Activated CD8-positive, alpha-beta memory T cell treated with anti-CD3 and anti-CD28 coated beads, Interleukin-2, amount 10 ng/mL, durations not matched to agents 7 days and 5 days (primary cell): ENCODE measurements at places on chromosomes 5 and 9. TPM values are rescaled to one million over a fixed set of nuclear protein-coding genes. Genes with fewer than 3 reads are reported as not detected.

RFX3 gene
- 11.5 TPM for total RNA-seq

TAS2R1 gene
- total RNA-seq, result not detected

SH3TC2 gene
- not detected for total RNA-seq

SPINK6 gene
- not detected for total RNA-seq

EMB gene
- 132 TPM for total RNA-seq

DNA sequence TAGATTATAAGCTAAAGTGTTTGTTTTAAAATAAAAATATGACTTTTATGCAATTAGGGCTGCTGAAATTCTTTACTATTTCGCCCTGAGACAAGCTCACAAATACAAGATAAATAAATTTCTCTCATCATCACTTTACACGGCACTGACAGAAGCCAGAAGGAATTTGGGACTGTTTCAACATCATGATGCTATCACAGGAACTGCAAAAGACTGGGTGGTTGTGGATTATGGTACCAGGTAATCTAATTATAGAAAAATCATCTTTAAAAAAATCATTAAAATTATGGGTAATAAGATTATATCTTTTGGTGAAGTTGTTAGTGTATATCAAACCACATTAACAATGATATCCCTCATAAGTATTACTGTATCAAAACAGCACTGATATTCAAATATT lies 95.0 kb downstream of the MAN2A1 start:
- no peak overlapping the region for H3K27ac ChIP-seq
- H3K36me3 ChIP-seq, result peaks cover 25% of the 10 kb centered on the region
- DNase-seq, result no peak
- H3K27me3 ChIP-seq, result no peaks in the 10 kb centered on the region

ADCY2 gene
- not detected for total RNA-seq

CD180 gene
- 0.07 TPM for total RNA-seq

- DNase-seq, result no peak
- no peaks in the 10 kb centered on the region for H3K36me3 ChIP-seq
- no peaks in the 10 kb centered on the region for H3K4me1 ChIP-seq
- no peaks in the 10 kb centered on the region for H3K27me3 ChIP-seq
These were observed 147.5 kb downstream of the SLIT3 start for GRCh38 chr5:169153405-169153804.

BRD9 gene
- 58.6 TPM for total RNA-seq

PKD2L2 gene
- not detected for total RNA-seq

DNA sequence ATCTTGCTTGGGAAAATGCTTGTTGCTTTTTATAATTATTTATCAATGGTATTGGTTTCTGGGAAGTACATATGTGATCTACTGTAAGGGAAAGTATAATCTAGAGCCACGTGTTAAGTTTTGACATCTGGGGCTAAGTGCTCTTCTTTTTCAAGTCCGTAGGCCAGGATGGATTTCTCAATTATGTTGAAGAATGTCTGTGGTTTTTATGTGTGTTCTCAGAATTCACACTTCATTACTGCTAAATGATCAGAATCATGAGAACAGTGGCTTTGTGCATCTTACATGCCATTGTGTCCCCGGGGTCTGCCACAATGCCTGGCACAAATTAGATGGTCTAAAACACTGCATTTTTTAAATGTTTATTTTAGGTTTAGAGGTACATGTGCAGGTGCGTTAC lies 14.5 kb upstream of the AUH start:
- H3K4me1 ChIP-seq, result peaks cover 24% of the 10 kb centered on the region
- H3K4me3 ChIP-seq, result no peak overlapping the region
- peaks cover 14% of the 10 kb centered on the region for H3K36me3 ChIP-seq
- peaks cover 9% of the 10 kb centered on the region for H3K27me3 ChIP-seq
- H3K27ac ChIP-seq, result peak overlapping the region; percentile 2

GRCh38 chr9:87889065-87889881 lies 6.6 kb downstream of the SPATA31E1 start:
- no peaks in the 10 kb centered on the region for H3K36me3 ChIP-seq
- H3K4me3 ChIP-seq, result no peak overlapping the region
- no peak for DNase-seq
- peaks cover 8% of the 10 kb centered on the region for H3K27me3 ChIP-seq
- H3K4me1 ChIP-seq, result no peaks in the 10 kb centered on the region
- no peak overlapping the region for H3K27ac ChIP-seq

C9orf153 gene
- total RNA-seq, result 0.38 TPM

GRCh38 chr9:1456301-1457024 lies 406.3 kb downstream of the DMRT2 start:
- H3K4me3 ChIP-seq, result no peak overlapping the region
- H3K27ac ChIP-seq, result no peak overlapping the region
- no peaks in the 10 kb centered on the region for H3K36me3 ChIP-seq
- no peaks in the 10 kb centered on the region for H3K4me1 ChIP-seq
- peaks cover 12% of the 10 kb centered on the region for H3K27me3 ChIP-seq

DNA sequence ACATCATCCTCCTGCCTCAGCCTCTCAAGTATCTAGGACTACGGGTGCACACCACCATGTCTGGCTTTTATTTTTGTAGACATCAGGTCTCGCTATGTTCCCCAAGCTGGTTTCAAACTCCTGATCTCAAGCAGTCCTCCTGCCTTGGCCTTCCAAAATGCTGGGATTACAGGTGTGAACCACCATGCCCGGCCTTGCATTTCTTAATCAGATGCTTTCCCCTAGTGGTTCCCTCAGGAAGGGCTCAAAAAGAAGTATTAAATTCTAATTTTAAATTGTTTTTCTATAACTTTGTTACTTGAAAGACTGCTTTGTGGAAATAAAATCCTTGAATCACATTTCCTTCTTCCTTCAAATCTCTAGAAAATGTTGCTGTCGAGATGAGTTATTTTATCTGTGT lies 79.5 kb upstream of the ROR2 start:
- H3K36me3 ChIP-seq, result peaks cover 35% of the 10 kb centered on the region
- no peak for DNase-seq
- H3K4me3 ChIP-seq, result no peak overlapping the region
- no peaks in the 10 kb centered on the region for H3K4me1 ChIP-seq
- H3K27ac ChIP-seq, result no peak overlapping the region
- H3K27me3 ChIP-seq, result no peaks in the 10 kb centered on the region

DNA sequence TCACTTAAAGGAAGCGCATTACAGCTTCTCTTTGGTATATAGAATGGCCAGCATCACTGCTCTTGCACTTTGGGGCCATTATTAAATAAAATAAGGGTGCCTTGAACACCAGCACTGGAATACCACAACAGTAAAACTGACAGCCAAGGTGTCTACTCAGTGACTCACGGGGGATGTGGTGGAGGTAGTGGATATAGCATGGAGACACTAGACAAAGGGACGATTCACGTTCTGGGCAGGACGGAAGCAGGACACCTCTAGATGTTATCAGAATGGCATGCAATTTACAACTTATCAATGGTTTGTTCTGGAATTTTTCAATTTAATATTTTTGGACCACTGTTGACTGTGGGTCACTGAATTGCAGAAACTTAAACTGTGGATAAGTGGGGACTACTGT lies 32.9 kb upstream of the PDE8B start:
- no peak overlapping the region for H3K27ac ChIP-seq
- H3K4me3 ChIP-seq, result no peak overlapping the region
- no peaks in the 10 kb centered on the region for H3K36me3 ChIP-seq
- peaks cover 41% of the 10 kb centered on the region for H3K27me3 ChIP-seq
- no peak for DNase-seq

DNA sequence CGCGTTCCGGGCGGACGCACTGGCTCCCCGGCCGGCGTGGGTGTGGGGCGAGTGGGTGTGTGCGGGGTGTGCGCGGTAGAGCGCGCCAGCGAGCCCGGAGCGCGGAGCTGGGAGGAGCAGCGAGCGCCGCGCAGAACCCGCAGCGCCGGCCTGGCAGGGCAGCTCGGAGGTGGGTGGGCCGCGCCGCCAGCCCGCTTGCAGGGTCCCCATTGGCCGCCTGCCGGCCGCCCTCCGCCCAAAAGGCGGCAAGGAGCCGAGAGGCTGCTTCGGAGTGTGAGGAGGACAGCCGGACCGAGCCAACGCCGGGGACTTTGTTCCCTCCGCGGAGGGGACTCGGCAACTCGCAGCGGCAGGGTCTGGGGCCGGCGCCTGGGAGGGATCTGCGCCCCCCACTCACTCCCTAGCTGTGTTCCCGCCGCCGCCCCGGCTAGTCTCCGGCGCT lies at the start of gene DAPK1:
DAPK1 (plus strand) TSS at position 264 of the 442 bp plus-strand sequence. CDS start 1,211 bp downstream, outside the sequence.
- H3K36me3 ChIP-seq, result no peaks in the 10 kb centered on the region
- H3K4me1 ChIP-seq, result peaks cover 6% of the 10 kb centered on the region
- no peak within 1 kb of the TSS for H3K27ac ChIP-seq
- H3K27me3 ChIP-seq, result peaks cover 44% of the 10 kb centered on the region
- H3K4me3 ChIP-seq, result no peak within 1 kb of the TSS
- DNase-seq, result no peak

- H3K36me3 ChIP-seq, result peaks cover 3% of the 10 kb centered on the region
- H3K27me3 ChIP-seq, result no peaks in the 10 kb centered on the region
- peaks cover 4% of the 10 kb centered on the region for H3K4me1 ChIP-seq
- H3K4me3 ChIP-seq, result no peak overlapping the region
- DNase-seq, result no peak
These were observed 43.4 kb downstream of the LRRTM2 start for GRCh38 chr5:138831703-138832102.

FCN1 gene
- total RNA-seq, result not detected

GRCh38 chr5:44189255-44189654 lies 200.0 kb downstream of the FGF10 start:
- no peaks in the 10 kb centered on the region for H3K4me1 ChIP-seq
- H3K27ac ChIP-seq, result no peak overlapping the region
- no peaks in the 10 kb centered on the region for H3K36me3 ChIP-seq
- no peak overlapping the region for H3K4me3 ChIP-seq
- no peak for DNase-seq

- no peak for DNase-seq
- H3K27me3 ChIP-seq, result no peaks in the 10 kb centered on the region
- no peak overlapping the region for H3K4me3 ChIP-seq
These were observed 111.6 kb downstream of the ZNF608 start for GRCh38 chr5:124634741-124635323.

RNF180 gene
- total RNA-seq, result not detected

- H3K27ac ChIP-seq, result no peak overlapping the region
- peaks cover 38% of the 10 kb centered on the region for H3K27me3 ChIP-seq
- H3K4me1 ChIP-seq, result no peaks in the 10 kb centered on the region
These were observed 133.9 kb downstream of the SREK1 start for GRCh38 chr5:66277981-66278380.

DNA sequence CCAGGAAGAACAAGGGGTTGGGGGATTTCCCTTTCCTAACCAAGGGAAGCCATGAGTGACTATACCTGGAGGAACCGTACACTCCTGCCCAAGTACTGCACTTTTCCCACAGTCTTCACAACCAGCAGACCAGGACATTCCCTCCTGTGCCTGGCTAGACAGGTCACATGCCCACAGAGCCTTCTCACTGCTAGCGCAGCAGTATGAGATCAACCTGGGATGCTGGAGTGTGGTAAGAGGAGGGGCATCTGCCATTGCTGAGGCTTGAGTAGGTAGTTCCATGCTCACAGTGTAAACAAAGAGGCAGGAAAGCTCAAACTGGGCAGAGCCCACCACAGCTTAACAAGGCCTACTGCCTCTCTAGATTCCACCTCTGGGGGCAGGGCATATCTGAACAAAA lies 35.9 kb downstream of the SAXO1 start:
- no peaks in the 10 kb centered on the region for H3K36me3 ChIP-seq
- no peaks in the 10 kb centered on the region for H3K4me1 ChIP-seq
- no peak for DNase-seq
- peaks cover 5% of the 10 kb centered on the region for H3K27me3 ChIP-seq
- H3K27ac ChIP-seq, result no peak overlapping the region

DNA sequence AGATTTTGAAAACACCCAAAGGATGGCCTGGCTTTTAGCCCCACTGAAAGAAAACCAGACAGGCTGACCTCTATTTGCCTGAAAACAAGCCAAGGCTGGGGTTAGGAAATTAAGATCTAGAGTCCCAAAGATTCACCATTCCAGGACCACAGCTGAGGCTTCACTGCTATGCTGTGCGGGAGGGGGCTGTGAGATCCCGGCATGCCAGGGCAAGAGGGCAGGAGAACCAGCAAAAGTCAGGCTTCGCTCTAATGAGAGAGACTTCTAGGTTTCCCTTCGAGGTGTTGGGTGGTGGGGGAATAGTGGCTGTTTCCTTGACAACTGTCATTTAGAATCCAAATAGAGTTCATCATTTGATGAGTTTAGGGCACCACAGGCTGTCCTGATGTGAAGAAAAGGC lies 152.9 kb upstream of the NFIB start:
- no peak overlapping the region for H3K4me3 ChIP-seq

- peaks cover 6% of the 10 kb centered on the region for H3K27me3 ChIP-seq
- no peak overlapping the region for H3K27ac ChIP-seq
- peaks cover 20% of the 10 kb centered on the region for H3K36me3 ChIP-seq
- no peak overlapping the region for H3K4me3 ChIP-seq
- no peak for DNase-seq
These were observed 2.9 kb downstream of the PBX3 start for GRCh38 chr9:125749951-125750626.

STXBP1 gene
- 26.0 TPM for total RNA-seq

GRCh38 chr9:81193362-81194339 lies 495.7 kb downstream of the TLE1 start:
- no peaks in the 10 kb centered on the region for H3K4me1 ChIP-seq
- DNase-seq, result no peak
- H3K36me3 ChIP-seq, result no peaks in the 10 kb centered on the region
- H3K27ac ChIP-seq, result no peak overlapping the region
- no peak overlapping the region for H3K4me3 ChIP-seq
- H3K27me3 ChIP-seq, result no peaks in the 10 kb centered on the region

LCN9 gene
- not detected for total RNA-seq

DNA sequence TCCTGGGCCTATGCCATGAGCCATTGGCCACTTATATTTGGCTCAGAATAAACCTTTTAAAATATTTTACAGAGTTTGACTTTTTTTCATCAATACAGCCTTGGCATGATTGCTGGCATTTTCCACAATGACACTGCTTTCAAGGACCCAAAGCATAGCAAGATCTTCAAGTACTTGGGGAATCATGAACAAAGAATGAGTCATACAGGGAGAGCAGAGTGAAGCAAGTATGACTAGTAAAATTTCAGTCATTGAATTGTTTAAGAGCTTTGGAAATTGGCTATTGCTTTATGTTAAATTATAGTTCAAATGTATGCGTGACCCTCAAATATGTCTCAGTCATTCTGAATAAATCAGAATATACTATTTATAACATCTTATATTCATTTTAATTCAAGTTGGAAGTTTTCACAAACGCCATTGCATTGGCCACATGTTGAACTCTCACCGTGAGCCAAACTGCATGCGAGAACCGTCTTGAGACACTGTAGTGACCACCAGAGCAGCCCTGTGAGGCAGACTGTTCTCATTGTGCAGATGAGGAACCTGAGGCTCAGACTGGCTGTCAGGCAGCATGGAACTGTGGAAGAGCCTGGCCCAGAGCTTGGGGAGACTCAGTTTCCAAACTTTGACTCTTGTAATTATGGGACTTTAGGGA lies 52.9 kb downstream of the GDNF start:
- no peak overlapping the region for H3K4me3 ChIP-seq
- H3K4me1 ChIP-seq, result no peaks in the 10 kb centered on the region
- H3K36me3 ChIP-seq, result no peaks in the 10 kb centered on the region
- no peak for DNase-seq
- no peak overlapping the region for H3K27ac ChIP-seq

GRCh38 chr5:154858972-154859871 lies 795 bp downstream of the CNOT8 start:
- no peaks in the 10 kb centered on the region for H3K27me3 ChIP-seq
- H3K27ac ChIP-seq, result peak overlapping the region; percentile 100
- peaks cover 35% of the 10 kb centered on the region for H3K4me1 ChIP-seq
- DNase-seq, result peak; percentile 49
- peak overlapping the region; percentile 93 for H3K4me3 ChIP-seq

TAF11L3 gene
- not detected for total RNA-seq

PCDHGA3 gene
- not detected for total RNA-seq

CREBRF gene
- total RNA-seq, result 14.7 TPM
